ENCODE measurements at places on chromosomes 13 and 19. TPM values are rescaled to one million over a fixed set of nuclear protein-coding genes. Genes with fewer than 3 reads are reported as not detected.

The FCGBP gene
- 171 TPM for total RNA-seq

The CACNA1A gene
- 0.22 TPM for total RNA-seq

The ZNF177 gene
- 1.5 TPM for total RNA-seq

The RAB3A gene
- total RNA-seq: 1.8 TPM

The SLITRK1 gene
- not detected for total RNA-seq

The FUZ gene
- total RNA-seq: 9.1 TPM

The SPRED3 gene
- 1.9 TPM for total RNA-seq

The PRKCG gene
- total RNA-seq: not detected

The SIGLEC8 gene
- 0.38 TPM for total RNA-seq

The GGN gene
- 1.4 TPM for total RNA-seq

The PALM gene
- 41.7 TPM for total RNA-seq

The ELL gene
- total RNA-seq: 26.9 TPM

The IZUMO1 gene
- total RNA-seq: not detected

The PTH2 gene
- not detected for total RNA-seq

The NALCN gene
- total RNA-seq: 1.5 TPM

The GJB6 gene
- total RNA-seq: 150 TPM

The CRX gene
- total RNA-seq: not detected

The CYP2A6 gene
- not detected for total RNA-seq

The REEP6 gene
- 6.8 TPM for total RNA-seq

The LIPE gene
- total RNA-seq: 96.9 TPM

The PEAK3 gene
- 0.30 TPM for total RNA-seq

The UBE2S gene
- total RNA-seq: 9.8 TPM

The AP1M2 gene
- 61.3 TPM for total RNA-seq

The OR7C2 gene
- total RNA-seq: not detected

The GNG7 gene
- total RNA-seq: 3.4 TPM

The KIRREL2 gene
- not detected for total RNA-seq

All from lower leg skin (tissue), 4 donors.